IPS DF 19.7 (cell line): ENCODE measurements at places on chromosomes 13 and 19.

DNA sequence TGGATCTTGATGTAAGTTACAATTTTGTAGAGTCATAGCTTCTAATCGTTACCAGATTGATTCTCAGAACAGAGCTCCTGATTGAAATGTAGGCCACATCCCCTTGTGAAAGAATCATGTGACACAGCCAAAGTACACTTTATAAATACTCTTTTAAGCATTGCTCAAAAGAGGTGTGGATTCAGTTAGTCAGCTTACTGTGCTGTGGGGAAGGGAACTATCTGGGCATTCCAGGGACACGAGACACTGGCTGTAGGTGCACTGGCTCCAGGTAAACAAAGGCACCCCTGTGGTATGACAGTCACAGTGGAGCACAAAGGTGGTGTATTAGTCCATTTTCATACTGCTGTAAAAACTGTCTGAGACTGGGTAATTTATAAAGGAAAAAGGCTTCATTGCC is 222.8 kb downstream of the LIG4 start:
- no peak for DNase-seq

DNA sequence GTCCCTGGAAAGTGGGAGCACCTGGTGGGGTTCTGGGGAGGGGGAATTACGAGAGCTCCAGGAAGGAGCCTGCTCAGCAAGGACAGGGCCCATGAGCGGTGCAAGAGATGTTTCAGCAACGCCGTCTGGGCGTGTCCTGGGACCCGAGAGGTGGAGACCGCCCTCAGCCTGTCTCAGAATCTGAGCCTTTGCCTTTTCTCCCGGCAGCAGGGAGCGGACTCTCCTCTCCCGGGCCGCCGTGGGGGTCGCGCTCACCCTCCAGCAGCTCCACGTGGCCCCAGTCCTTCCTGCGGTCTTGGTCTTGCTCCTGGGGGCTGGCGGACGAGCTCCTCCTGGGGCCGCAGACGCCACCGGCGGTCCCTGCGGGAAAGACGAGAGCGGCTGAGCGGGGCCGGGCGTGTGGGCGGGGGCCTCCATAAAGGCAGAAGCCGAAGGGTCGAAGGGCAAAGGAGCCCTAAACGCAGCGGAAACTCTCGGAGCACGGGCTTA is 714 bp downstream of the POLRMT start:
- no peak for DNase-seq

DNA sequence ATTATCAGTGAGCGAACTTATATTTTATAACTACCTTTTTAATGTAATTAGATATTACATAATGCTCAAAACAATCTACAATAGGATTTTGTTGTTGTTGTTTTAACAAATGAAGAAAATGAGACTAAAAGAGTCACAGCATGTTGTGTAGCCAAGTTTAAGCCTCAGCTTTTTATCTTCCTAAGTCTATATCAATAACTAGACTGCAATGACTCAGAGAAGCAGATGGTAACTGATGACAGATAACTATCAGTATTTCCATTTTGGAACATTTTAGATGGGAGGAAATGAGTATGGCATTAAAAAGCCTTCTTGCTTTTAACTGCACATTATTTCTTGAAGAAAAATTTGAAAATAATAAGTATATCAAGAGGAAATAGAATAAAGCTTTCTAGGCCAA is 825.2 kb downstream of the SLITRK1 start:
- DNase-seq = no peak

DNA sequence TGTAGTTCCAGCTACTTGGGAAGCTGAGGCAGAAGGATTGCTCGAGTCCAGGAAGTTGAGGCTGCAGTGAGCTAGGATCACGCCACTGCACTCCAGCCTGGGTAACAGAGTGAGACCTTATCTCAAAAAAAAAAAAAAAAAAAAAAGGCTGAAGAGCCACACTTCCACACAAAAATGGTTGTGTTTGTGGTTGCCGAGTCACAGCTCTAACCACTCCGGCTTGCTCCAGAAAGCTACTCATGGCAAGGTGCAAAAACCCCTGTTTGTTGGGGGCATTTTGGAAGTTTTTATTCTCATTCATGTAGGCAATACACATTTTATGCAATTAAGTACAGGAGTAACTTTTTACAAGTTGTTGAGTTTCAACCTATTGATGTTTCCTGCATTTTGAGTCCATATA is 93.5 kb downstream of the INSR start:
- no peak for DNase-seq

GRCh38 chr13:22168437-22169190 is 497.7 kb downstream of the FGF9 start:
- no peak for DNase-seq

- DNase-seq = no peak
Measured at GRCh38 chr13:87052731-87053130, 618.4 kb upstream of the SLITRK5 start.

DNA sequence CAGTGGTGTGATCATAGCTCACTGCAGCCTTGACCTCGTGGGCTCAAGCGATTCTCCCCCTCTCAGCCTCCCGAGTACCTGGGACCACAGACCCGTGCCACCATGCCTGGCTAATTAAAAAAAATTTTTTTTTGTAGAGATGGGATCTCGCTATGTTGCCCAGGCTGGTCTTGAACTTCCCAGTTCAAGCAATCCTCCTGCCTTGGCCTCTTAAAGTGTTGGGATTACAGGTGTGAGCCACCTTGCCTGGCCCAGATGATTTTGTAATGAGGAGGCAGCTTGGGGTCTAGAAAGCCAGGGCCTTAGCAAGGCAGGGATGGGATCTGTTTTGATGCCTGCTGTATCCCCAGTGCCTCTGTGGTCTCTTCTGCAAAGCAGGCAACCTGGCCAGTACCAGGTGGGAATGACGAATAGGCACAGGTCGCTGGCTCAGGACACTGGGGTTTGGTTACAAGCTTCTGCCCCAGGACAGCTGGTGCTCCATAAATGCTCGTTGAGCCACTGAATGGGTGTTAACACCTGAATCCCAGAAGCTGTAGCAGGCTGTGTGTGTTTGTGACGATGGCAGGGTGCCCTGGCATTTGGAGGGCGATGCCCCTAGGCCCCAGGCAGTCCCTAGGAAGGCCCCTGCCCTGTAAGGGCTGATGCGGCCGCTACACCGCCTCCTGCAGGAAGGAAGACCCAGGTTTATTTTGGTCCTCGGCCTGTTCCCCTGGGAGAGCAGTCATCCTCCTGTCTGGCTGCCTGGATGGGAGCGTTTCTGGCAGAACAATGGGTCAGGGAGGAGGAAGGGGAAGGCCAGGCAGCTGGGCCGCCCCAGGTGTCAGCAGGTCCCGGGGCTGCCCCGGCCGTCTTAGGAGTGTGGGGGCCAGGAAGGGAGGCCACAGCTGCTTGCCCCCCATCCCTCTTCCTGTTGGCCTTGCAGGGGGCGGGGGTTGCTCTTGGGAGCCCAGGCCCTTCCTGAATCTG is 8.6 kb downstream of the TNFAIP8L1 start:
- DNase-seq = no peak

DNA sequence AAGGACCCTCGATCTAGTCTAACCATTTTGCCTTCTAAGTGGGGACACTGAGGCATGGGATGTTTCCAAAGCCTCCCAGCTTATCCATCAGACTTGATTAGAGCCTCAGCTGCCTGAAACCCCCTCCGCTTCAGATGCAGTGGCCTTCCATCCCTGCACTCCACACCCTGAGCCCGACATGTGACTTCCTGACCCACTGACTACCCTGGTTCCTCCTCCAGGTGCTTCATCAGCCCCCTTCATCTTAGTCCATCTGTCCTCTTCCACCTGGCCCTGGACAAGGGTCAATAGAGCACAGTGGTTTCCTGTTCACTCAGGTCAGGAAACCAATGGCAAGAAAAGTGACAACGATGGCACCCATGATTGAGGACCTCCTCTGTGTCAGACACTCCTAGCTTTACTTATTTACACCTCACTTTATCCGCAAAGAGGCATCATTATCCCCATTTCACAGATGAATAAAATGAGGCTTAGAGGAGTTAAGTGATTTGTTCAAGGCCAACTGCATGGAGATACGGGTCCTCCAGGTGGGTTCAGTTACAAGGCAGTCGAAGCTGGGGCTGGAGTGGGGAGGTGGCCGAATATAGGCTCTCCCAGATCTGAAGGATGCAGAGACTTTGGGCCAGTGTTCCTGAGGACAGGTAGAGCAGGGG is 81.6 kb upstream of the TM9SF2 start:
- no peak for DNase-seq

GRCh38 chr19:46963093-46963734 is 56.4 kb upstream of the NPAS1 start:
- DNase-seq = no peak

DNA sequence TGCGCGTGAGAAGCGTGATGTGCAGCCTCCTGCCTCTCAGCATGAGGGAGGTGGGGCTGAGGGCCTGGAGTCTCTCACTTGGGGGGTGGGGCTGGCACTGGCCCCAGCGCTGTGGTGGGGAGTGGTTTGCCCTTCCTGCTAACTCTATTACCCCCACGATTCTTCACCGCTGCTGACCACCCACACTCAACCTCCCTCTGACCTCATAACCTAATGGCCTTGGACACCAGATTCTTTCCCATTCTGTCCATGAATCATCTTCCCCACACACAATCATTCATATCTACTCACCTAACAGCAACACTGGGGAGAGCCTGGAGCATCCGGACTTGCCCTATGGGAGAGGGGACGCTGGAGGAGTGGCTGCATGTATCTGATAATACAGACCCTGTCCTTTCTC is 8.7 kb downstream of the CD177 start:
- DNase-seq = no peak

- DNase-seq = no peak
Measured at GRCh38 chr19:41265395-41266153, 1.4 kb downstream of the HNRNPUL1 start.

DNA sequence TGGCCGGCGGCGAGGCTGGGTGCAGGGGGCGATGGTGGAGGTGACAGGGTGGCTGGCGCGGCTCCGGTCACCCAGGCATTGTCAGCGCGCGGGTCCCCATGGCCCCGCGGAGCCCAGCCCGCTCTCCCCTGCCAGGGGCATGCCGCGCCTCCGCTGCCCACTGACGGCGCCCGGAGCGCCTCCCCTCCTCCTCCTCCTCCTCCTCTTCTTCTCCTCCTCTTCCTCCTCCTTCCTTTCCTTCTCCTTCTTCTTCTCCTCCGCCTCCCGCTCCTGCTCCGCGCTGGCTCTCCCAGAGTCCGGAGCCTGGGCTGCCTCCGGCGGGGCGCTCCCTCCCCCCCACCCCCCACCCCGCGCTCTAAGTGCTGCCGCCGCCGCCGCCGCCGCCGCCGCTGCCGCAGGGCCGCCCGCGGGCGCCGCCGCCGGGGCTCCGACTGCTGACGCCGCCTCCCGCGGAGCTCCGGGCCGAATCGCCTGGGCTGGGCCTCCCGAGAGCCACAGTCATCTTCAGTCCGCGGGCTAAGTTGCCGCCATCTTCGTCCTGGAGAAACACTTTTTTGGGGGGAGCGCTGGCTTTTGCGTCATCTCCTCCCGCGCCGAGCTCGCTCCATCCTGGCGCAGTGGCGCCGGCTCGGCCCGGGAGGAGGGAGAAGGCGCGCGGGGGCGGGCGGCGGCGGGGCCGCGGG is 348.3 kb downstream of the LIG4 start:
- no peak for DNase-seq

DNA sequence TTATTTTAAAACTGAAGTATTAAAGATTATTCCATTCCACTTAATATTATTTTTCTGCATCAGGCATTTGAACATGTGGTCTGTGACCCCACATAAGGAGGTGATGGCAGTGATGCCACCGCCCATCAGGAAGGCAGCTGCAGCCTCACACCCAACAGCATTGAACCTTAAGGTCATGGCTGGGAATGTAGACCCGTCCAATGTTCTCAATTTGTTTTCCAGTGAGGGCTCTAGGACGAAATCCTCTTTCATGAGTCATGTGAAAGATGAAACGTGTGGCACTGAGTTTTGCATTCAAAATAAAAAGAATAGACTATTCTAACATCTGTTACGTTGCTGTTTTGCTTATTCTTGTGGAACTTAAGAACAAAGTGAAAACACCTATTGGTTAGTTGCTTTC is 74.5 kb upstream of the ANKRD10 start:
- no peak for DNase-seq

- DNase-seq = no peak
Measured at GRCh38 chr19:44367024-44367423, 10.5 kb upstream of the ZNF112 start.

DNA sequence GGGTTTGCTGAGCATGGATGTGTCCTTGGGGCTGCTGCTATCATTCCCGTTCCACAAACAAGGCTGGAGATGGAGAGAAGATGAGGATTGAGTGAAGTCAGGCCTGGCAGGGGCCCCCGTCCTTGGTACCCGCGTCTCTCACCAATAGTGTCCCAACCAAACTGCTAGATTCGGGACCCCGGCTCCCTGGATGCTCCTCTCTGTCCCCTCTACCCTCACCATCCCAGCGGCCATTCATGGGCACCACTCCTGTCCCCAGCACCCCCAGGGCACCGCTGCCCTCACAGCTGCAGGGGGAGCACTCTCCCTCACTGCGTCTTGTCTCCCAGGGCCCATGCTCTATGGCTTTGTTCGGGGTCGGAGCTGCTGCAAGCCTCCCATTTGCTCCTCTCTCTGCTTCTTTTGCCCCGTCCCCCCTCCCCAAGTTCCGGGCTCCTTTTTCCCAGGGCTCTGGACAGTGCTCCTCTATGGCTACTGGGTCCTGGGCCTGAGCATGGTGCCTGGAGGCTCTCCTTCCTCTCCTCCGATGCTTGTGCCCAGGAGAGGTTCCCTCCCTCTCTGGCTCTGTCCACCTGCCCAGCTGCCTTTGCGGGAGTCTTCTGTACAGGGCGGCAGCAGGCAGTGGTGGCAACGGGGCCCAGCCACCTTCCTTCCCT is 219.5 kb downstream of the TEX29 start:
- no peak for DNase-seq

DNA sequence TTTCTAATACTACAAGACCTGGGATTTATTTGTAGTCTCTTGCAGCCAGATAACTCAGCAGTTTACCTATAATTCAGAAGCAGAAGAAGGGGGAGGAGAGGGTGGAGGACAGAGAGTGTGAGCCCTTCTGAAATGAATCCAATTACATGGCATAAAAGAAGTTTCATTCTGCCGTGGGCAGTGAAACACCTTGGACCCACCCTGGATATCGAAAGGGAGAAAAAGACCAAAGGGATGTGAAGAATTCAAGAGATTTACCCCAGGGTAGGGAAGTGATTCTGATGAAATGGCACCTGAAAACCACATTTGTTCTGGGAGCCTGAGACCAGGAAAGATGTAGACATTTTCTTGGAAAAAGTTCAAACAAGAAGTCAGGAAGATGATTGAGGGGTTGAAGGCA is 140.9 kb downstream of the NDFIP2 start:
- no peak for DNase-seq

DNA sequence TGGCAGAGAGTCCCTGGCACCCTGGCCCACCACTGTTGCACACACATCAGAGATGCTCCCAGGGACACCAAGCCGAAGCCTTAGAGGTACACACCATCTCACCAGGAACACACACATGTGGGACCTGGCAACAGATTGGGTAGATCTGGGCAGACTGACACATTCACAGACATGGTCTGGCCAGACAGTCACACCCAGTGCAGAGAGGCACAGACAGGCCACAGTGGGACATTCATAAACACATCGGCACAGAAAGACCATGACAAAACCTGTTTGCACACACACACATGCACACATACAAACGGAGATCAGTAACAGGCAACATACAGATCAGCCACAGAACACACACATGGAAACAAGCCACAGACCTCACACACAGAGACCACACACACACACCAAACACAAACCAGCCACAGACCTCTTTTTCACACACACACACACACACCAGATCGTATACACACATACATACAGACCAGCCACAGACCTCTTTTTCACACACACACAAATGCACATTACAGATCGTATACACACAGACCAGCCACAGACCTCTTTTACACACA is 6.3 kb upstream of the JUNB start:
- no peak for DNase-seq

- DNase-seq = no peak
Measured at GRCh38 chr13:104694397-104694796, 1628.2 kb upstream of the SLC10A2 start.
